CD4-positive, alpha-beta T cell treated with Interleukin-2 at 100 ng/mL for 4 hours (primary cell): ENCODE measurements at places on chromosomes 11 and 22.

GRCh38 chr11:117037279-117037974 is 60.8 kb downstream of the SIK3 start:
- DNase-seq = peak; percentile 48

GRCh38 chr22:49760630-49761571 is 66.8 kb downstream of the BRD1 start:
- DNase-seq = no peak

DNA sequence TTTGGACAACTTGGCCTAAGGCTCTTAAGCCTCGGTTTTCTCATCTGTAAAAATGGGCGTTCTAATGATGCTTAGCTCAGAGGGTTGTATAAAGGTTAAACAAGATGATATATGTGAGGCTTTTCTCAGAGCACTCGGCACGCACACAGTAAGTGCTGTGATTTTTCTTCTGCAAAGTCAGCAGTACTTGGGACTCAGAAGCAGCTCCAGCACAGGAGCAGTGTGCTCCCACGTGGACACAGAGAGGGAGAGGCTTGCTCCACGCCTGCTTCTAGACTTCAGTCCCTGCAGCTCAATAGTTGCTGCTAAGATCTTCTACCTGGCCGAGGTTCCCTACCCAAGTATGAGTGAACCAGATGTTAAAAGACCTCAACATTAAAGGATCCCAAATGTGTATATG is 39.9 kb upstream of the PHF21A start:
- DNase-seq = no peak

DNA sequence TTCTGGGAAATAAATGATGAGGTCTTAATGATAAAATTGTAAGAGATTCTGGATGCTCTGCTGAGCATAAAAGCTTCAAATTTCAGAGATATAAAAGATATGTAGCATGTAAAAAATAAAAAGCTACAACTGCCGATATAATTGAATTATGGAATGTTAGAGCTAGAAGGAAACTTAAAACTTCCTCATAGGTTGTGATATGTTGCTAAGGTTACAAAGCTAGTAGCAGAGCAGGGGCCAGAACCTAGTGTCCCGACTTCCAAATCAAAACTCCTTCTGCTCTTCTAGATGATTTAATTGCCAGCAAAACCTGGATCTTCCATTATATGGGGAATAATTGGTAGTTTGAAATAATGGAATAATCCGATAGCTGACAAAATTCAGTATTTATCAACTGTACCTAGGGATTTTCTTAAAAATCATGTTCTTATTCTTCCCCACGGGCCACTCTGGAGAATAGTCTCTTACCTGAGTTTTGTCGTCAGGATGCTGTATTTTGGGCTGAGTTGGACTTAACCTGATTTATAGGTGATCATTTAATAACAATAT is at the start of gene ASCL3:
ASCL3 (minus strand) TSS at position 499 of the 549 bp plus-strand sequence. CDS start 4,855 bp downstream, outside the sequence.
- DNase-seq = no peak

GRCh38 chr11:116657842-116658825 is 114.7 kb downstream of the BUD13 start:
- no peak for DNase-seq

DNA sequence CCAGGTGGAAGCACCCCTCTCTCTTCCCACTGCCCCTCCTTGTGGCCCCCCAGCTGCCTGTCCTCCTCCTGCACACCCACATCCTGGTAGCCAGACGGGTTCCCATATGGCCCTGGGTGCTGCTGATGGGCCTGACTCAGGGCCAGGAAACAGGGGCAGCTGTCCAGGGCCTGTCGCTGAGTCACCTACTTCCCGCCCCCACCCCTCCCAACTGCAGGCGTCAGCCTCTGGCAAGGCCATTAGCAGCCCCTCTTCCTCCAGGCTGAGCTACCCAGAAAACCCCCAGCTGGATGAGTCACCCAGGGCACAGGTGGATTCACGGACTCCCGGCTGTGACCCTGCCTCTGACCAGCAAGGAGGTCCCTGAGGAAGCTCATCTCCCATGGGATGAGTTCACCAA is 6.9 kb upstream of the GAL start:
- no peak for DNase-seq

GRCh38 chr11:69383372-69384250 is 89.7 kb downstream of the MYEOV start:
- no peak for DNase-seq

- DNase-seq = no peak
Measured at GRCh38 chr11:122816761-122817520, 21.4 kb upstream of the CRTAM start.

GRCh38 chr11:119593346-119593745 is 135.7 kb downstream of the NECTIN1 start:
- DNase-seq = no peak

DNA sequence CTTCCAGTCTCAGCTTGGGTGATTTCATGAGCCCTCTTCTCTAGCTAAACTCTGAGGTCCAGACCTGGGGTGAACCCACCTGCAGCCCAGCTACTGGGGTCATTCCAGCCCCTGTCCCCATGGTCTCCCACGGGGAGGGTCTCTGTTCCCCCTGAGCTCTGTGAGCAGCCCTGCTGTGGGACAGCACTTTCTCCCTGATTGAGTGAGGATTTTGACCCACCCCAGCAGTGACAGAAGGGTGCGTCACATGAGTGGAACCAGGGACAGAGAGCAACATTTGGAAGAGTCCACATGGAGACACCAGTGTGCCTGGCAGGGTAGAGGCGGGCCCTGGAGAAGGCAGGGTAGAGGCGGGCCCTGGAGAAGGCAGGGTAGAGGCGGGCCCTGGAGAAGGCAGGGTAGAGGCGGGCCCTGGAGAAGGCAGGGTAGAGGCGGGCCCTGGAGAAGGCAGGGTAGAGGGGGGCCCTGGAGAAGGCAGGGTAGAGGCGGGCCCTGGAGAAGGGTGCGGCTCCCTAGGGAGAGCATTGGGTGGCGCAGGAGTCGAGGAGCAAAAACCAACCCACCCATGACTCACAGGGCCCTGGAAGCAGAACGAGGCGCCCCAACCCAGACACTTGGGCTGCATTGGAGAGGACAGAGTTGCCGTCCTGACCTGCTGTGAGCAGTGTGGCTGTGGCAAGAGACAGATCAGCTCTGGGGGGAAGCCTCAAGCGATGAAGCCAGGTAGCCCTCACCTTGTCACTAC is 227.7 kb upstream of the B3GAT1 start:
- DNase-seq = no peak

DNA sequence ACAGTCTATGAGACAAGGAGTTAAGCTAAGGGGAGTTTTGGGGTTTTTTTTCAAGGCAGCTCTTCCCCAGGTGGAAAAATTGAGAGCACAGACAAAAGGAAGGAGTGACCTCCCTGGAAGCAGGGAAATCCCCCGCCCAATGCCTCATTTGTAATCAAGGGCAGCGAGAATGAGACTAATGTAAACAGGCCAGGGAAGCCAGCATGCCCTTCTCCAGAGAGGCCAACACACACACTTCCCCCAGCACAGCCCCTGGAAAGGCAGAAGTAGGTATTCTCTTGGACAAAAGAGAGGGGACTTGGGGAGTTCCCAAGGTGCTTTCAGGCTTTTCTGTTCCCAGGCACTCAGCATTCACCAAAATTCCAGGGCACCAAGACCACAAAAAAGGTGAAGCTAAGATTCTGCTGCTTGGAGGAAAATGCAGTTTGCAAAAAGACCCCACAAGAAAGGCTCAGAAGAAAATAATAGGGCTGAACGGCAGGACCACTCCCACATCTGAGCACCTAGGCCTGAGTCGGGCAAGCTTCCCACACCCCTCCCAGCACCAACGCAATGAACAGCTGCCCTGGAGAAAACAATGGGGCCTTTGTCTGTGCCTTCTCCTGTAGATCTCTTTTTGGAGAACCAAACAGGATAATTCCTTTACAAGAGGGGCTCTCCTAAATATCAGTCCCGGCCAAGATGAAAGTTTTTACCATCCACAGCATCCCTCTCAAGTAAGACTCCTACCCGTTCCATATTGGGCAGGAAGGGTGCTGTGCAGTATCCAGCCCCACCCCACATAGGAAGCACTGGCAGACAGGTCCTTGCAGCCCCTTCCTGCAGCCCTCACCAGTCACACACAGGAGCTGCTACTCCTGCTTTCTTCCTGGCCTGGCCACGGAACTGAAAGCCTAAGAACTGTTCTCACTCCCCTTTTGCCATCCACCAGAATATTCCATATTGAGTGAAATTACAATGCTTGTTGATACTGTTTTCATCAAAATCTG is 70.7 kb upstream of the AKIP1 start:
- DNase-seq = no peak

- peak; percentile 72 for DNase-seq
Measured at GRCh38 chr11:118895093-118896039, 11.7 kb downstream of the CXCR5 start.

DNA sequence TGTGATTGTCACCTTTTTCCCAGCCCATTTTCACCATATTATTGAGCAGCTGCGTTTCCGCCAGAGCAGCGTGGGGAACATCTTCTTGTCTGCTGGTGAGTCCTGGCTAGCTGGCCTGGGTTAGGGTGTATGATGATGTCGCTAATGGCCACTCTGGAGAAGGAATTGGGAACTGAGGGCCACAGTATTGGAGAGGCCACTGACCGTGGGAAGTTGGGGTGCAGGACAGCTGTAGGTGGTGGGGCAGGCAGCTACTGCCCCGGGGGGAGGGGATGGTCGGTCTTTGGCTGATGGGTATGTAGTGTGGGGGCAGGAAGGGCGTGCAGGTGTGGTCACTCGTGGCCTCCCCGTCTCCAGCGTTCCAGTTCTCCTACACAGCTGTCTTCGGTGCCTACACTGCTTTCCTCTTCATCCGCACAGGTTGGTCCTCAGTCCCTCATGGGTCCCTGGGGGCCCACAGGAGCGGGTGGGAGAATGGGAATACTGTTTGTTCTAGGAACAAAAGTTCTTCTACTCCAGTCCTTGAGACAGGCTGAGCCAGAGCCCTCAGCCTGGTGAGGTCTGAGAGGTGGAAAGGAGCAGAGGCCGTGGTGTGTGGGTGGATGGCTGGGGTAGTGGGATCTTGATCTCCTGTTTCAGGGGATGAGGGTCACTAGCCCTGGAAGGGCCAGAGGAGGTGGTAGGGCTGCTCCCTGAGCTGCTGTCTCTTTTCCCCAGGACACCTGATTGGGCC is 2.1 kb downstream of the RCE1 start:
- no peak for DNase-seq

GRCh38 chr11:15826826-15827225 is 529.5 kb downstream of the SOX6 start:
- no peak for DNase-seq

DNA sequence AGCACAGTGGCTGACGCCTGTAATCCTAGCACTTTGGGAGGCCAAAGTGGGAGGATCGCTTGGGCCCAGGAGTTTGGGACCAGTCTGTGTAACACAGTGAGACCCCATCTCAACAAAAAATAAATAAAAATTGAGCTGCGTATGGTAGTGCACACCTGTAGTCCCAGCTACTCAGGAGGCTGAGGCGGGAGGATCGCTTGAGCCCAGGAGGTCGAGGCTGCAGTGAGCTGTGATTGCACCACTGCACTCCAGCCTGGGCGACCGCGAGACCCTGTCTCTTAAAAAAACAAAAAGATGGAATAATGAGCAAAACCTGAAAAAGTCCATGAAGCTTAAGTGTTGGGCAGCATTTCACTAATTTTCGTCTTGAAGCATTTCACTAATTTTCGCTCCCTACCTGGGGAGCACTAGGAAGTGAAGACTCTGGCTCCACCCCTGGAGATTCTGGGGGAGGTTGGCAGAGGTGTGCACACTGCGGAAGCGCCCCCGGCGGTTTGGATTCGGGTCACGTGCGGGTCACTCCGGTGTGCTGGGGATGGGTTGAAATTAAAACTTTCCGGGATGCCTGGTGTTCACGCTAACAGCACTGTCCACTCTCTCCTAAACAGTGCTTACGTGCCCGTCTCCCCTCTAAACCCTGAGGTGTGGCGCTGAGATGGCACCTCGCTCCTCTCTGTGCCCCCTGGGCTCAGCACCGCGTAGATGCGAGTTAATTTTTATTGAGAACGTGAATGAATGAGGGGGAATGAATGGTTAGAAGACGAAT is 906 bp upstream of the NAA40 start:
- no peak for DNase-seq

GRCh38 chr11:93501856-93502255 is 41.3 kb downstream of the SMCO4 start:
- no peak for DNase-seq

- DNase-seq = no peak
Measured at GRCh38 chr11:132112846-132113245, 742.4 kb downstream of the NTM start.

- DNase-seq = no peak
Measured at GRCh38 chr11:68200639-68201038, 12.5 kb downstream of the KMT5B start.

DNA sequence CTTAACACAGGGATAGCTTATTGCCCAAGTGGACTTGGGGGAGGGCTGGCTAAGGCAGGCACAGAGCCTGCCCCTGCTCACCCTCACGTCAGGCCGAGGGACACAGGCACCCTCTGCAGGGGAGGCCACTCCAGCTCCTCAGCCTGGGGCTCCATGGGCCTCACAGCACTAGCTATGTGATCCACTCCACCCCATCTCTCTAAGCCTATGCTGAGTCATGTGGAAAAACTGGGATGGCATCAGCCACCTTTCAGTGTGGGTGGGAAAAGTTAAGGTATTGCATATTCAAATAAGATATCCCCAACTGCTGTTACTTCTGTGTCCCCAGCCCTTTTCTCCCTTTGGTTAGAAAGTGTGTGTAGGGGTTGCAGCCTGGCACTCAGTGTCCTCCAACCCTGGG is 22.3 kb downstream of the RANGAP1 start:
- DNase-seq = no peak

DNA sequence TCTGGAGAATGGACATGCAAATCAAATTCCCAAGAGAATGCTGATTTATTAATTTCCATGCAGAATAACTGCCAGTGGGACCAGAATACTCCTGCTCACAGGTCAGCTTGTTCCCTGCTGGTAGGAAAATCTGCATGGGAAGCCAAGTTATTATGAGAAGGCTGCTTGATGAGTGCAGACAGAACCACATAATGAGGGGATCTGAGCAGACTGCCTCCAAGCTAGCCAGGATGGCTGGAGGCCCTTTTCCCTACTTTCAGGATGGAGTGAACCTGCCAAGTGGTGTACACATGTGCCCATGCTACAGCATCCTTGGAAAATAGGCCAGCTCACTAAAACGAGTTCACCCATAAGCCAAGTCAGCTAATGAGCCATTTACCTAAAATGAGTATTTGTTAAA is 55.2 kb upstream of the ZBED5 start:
- DNase-seq = no peak

DNA sequence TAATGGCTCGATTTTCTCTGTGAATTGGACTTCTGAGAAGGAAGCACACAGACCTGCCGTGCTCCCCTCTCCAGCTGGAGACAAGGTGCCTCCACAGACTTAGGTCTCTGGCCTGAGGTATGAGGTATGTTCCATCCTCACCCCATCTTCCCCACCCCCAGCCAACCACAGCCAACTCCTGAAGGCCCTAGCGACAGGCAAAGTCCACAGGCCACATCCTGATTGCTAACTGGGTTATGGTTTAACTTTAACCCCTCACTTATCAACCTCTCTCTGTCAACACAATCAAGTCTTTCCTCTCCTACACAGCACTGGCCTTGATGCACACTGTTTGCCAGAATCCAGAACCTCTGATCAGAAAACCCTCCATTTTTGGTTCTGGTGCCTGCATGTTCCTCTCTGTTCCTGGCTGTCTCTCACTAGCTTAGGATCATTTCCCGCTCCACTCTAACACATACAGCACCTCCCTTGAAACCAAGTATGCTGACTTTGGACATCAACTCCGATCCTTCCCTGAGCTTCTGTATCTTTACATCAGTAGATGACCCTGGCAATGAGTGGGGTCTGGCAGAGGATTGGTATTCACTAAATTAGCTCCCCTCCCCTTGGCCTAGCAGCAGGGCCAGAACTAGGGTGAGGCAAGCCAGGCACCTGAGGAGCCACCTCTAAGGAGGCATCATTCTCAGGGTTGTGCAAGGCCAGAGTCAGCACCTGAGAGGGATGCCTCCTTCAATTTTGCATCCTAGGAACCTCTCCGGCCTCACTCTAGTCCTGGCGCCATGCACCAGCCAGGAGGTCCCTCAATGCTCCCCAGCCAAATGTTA is 22.0 kb downstream of the JAML start:
- peak; percentile 62 for DNase-seq
